ENCODE measurements at places on chromosomes 16 and 17.

DNA sequence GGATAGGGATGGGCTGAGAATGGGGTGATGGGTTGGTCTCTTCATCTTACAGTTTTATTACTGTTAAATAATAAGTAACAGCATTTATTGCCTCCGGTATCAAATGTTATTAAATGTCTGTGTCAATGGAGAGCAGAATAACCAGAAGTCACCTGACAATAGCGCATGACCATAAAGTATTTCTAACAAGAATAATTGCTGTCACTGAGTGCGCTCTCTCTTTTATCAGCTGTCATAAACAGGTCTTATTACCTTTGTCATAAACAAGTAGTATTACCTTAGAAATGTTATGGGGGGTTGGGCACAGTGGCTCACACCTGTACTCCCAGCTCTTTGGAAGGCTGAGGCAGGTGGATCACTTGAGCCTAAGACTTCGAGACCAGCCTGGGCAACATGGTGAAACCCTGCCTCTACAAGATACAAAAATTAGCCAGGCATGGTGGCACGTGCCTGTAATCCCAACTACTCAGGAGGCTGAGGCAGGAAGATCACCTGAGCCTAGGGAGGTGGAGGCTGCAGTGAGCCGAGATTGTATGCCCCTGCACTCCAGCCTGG lies 120.6 kb downstream of the MAP2K6 start:
- ATAC-seq = no peak

DNA sequence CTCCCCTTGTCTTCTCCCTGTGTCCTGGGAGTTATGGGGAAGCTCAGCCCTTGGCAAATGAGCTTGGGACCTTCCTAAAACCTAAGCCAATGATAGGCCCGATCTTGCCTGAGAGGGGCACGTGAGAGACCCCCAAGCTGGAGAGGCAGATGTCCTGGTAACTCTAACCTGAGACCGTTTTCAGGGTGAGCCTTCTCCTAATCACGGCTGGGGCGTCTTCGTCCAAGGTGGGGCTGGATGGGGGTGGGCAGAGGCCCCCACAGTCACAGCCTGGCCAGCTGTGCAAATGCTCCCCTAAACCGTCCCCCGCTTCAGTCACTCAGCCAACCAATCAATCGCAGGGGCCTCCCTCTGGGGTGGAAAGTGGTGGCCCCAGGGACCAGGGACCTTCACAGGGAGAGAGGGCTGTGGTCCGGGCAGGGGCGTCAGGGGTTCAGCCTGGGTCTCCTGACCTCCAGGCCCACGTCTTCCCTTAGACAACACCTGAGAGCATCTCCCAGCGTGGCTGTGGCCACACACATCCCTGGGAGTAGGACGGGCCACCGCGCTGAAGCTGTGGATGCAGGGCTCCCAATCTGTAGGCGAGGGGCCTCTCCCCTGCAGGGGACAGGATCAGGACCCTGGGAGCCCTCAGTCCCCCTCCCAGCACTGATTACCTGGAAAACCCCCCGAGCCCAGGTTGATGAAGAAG lies 30.6 kb downstream of the ACTG1 start:
- ATAC-seq = no peak

DNA sequence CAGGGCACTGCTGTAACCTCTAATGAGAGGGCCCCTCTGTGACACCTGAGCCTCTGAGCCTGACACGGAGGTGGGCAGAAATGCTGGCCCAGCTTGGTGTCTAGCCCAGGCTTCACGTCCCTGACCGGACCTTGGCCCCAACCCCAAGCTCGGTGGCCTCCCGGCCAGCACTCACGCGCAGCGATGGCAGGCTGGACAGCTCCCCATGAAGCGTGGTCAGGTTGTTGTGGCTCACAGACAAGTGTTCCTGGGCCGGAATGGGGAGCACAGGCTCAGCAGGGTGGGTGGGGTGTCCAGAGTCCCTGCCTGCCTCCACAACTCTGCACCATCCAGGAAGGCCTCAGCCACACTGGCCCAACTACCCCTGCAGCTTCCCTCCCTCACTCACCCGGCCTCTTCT lies 2.2 kb downstream of the FLII start:
- ATAC-seq = no peak

- no peak for ATAC-seq
Measured at GRCh38 chr17:77085926-77086432, 54.8 kb upstream of the SEC14L1 start.

DNA sequence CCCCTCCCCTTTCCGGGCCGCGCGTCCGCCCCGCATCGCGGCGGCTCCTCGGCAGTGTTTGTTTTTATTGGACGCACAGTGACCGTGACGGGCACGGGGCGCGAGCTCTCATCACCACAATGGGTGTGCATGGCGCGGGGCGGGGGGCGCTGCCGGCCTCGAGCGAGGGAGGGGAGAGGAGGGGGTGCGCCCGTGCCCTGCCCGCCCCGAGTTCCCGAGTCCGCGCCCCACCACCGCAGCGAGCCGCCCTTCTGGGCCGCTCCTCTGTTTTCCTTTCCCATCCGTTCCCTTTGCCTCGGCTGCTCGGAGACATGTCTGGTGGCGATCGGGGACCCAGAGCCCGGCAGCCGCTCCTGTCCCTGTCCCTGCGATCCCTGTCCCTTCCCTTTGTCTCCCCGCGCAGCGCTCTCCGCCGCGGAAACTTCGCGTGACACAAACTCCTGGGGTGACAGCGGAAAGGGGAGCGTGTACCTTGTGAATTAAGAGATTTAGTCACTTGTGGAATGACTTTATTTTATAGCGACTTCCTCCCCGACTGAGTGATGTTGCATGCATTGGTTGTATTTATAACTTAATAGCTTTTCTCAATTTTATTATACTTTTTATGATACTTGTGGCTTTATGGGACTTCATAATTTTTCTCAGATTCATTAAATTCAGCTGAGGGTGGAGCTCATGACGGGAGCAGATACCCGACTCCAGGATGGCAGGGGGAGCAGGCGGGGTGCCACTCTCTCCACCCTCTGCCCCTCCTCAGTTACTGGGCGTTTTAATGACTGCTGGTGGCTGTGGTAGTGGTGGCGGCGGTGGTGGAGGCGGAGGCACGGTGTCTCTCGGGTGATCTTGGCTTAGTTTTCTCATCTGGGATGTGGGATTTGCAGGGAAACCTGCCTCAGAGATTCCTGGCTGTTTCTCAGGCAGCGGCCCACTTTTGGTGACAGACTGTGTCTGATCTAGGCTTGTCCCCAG lies 40.8 kb downstream of the MRM1 start:
- peak; percentile 47 for ATAC-seq

- peak; percentile 72 for ATAC-seq
Measured at GRCh38 chr16:85573696-85574641, 39.2 kb upstream of the GSE1 start.

- ATAC-seq = peak; percentile 67
Measured at GRCh38 chr16:85610446-85611193, 2.5 kb upstream of the GSE1 start.

DNA sequence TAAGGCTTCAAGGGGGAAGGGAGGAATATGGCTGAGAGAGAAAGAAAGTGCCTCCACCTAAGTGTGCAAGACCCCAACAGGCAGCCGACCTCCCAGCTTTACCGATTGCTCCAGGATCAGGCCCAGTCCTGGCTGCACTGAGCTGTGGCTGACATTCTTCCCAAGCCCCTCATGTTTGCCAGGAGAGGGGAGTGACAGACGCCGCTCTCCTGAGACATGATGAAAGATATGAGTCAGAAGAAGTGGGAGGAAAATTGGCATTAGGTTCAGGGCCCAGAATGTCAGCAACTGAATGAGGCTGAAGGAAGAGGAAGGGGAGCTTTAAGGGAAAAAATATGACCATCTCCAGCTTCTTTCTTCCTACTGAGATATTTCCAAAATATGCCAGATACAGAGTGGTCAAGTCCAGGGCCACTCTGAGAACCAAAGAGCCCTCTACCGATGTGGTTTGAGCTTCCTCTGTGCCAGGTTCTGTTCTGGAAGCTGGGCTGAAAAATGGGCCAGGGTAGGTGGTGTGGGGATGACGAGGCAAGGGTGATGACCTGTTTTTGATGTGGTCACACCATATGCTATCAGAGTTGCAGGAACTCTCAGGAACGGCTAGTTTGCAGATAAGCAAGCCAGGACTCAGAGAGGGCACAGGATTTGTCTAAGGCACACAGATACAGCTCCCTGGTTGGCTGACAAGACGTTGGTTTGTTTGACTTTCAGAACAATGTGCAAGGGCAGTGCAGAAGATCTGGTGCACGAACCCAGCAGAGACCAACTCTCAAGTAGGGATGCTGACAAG lies 176.7 kb downstream of the SOX9 start:
- ATAC-seq = peak; percentile 52

DNA sequence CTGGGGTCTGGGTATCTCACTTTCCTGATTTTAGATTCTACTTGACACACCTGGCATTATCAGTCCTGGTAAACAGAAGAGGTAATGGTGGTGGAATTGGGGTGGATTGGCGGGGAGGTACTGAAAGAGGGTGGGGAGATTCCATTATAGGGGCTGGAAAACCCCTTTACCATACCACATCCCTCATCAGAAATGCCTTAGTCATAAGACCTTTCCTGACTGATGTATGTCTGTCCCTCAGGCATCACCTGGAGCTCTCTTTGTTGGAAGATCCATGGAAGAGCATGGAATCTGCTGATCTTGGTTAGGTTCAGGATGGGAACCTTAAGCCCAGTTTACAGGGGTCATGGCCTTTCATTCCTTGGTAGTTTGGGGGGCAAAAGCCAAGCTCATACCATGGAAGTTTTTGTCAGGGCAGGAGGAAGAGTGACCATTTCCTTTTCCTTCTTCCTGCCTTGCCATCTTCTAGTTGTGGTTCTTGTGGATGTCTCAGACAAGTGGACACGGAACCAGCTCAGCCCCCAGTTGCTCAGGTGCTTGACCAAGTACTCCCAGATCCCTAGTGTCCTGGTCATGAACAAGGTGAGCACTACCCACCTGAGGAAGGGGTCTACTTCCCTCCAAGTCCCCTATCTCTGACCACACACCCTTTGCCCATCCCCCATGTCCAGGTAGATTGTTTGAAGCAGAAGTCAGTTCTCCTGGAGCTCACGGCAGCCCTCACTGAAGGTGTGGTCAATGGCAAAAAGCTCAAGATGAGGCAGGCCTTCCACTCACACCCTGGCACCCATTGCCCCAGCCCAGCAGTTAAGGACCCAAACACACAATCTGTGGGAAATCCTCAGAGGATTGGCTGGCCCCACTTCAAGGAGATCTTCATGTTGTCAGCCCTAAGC lies 3.3 kb downstream of the ERAL1 start:
- no peak for ATAC-seq

GRCh38 chr17:62807812-62808575 lies at the start of gene MARCHF10:
Gene MARCHF10 (minus strand): TSS chr17:62808314. CDS start chr17:62801735, 6,579 bp downstream.
- no peak for ATAC-seq

- peak; percentile 85 for ATAC-seq
Measured at GRCh38 chr17:44108440-44109311, 14.8 kb downstream of the HDAC5 start.

DNA sequence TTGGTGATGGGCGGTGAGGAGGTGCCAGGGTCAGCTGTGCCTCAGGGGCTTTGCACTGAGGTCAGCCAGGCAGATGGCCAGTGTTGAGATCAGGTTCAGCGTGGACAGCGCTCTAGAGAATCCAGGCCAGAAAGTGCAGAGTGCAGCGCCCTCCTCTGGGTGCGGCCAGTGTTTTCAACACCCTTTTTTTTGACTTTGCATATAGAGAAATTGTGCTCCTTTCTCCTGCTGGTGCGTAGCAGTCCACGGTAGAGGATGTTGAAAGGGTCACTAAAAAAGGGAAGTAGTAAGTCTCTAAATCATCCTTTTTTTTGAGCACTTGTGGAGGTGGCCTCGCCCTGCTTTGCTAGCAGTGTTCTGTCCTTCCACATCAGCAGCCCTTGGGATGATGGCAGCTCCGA lies 53.9 kb downstream of the BANP start:
- no peak for ATAC-seq

DNA sequence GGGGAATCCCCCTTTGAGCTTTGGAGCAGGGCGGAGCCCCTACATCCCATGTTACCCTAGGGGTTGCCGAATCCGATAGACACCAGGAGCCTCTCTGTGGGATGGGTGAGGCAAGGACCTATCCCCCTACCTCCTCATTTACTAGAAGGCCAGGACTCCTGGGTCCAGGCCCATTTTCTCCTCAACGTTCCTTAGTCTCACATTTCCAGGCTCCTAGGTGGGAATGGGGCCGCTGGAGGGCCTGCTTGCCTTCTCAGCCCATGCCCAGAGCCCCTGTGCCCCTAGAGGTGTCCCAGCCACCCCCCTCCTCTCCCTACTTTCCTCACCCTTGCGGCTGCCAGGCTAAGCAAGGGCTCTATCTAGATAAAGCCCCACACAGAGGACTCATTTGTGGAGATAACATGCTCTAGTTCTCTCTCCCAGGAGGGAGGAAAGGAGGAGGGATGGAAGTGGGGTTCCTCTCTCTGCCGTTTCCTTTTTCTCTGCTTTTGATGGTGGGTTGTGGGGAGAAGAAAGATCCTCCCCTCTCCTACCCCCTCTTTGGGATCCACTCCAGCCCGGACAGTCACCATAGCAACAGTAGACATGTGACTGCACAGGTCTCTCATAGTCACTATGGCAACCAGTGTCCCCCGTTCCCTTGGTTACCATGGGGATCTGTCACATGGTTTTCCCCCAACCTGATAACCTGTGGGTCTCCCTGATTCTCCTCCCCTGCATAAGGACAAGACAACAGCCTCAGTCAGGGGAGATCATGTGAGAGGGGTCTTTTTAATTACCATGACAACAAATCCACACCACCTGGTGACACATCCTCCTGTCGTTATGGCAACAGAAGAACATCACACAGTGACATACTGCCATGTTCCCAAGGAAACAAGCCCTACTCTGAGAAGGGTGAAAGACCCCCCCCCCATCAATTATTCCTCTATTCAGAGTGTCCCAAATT lies 5.2 kb downstream of the CACNA1G start:
- ATAC-seq = peak; percentile 1

DNA sequence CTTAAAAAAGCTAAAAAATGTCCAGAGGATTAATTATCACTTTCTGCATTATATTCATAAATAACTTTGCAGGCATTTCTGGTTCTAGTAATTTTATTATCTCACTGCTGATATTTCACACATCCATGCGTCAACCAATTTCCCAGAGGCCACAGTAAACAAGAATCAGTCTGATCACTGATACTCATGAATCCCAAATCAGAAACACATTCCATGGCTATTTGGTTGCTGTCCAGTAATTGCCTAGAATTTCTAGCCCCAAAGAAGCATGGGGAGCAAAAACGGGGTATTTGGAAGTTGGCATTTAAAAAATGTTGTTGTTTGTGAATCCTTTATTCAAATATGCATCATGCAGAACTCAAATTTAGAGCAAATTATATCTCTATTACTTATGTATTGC lies 244.8 kb downstream of the CDH8 start:
- no peak for ATAC-seq

GRCh38 chr17:36683387-36683786 lies 82.0 kb downstream of the MRM1 start:
- ATAC-seq = no peak

DNA sequence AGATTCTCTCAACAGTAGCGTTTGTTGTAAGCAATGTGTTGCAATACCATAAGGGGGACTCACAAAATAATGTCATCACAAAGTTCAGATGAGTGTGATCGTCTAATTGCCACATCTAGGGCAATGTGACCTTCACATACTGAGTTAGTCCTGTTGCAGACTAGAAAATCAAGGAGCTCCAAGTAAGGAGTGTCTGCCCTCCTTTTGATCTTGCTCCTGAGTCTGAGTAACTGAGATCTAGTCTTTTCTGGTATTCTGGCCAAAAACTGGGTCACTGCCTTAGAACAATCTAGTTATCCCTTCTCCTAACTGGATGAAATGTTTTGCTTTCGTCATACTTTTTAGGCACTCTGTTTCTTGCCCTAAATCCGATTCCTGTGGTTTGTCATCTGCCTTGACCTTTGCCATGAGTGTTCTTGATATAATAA lies 712.1 kb downstream of the CDH11 start:
- ATAC-seq = no peak
